ENCODE measurements at places on chromosomes 4 and X.

- peak; percentile 65 for DNase-seq
Measured at GRCh38 chr4:124483048-124483906, 229.3 kb downstream of the ANKRD50 start.

GRCh38 chrX:69110116-69110530 is 55.1 kb downstream of the PJA1 start:
- DNase-seq = no peak

DNA sequence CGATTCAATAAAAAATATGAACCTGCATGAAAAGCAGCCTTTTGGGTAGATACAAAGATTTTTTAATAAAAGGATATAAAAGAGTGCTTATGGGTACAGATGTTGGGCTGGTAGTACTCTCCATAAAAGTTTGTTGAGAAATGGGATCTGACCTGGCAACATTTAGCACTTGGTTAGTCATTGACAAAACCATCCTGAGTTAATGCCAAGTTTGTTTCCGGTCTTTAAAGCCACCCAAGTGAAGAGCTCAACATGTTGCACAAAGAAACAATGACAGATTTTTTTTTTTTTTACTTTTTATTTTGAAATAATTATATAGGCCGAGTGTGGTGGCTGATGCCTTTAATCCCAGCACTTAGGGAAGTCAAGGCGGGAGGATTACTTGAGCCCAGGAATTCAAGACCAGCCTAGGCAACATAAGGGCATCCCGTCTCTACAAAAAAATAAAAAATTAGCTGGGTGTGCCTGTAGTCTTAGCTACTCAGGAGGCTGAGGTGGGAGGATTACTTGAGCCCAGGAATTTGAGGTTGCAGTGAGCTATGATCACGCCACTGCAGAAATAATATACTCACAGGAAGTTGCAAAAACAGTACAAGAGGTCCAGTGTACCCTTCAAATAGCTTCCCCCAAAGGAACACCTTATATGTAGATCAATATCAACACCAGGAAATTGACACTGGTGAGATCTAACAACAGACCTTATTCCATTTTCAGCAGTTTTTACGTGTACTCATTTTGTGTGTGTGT is 16.6 kb downstream of the CHST7 start:
- no peak for DNase-seq

GRCh38 chrX:132489578-132490419 is 961 bp upstream of the MBNL3 start:
- peak; percentile 50 for DNase-seq
